ENCODE measurements at places on chromosomes 16 and 17.

GRCh38 chr17:74754832-74755231, 6.4 kb downstream of the NHERF1 start:
- DNase-seq = no peak

DNA sequence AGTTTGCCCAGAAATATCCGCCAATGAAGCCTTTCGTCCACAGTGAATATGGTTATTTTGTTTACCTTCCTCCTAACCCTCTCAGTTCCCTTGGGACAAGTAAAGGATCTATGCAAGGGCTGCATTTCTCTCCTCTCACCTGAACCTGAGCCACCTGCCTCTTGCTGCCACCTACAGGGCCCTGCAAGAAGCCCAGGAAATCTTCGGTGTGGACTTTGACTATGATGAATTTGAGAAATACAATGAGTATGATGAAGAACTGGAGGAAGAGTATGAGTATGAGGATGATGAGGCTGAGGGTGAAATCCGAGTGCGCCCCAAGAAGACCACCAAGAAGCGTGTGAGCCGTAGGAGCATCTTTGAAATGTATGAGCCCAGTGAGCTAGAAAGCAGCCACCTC, 14.0 kb downstream of the SUPT6H start:
- DNase-seq = no peak

- no peak for DNase-seq
These were observed 58.2 kb downstream of the TK2 start for GRCh38 chr16:66491716-66492064.

DNA sequence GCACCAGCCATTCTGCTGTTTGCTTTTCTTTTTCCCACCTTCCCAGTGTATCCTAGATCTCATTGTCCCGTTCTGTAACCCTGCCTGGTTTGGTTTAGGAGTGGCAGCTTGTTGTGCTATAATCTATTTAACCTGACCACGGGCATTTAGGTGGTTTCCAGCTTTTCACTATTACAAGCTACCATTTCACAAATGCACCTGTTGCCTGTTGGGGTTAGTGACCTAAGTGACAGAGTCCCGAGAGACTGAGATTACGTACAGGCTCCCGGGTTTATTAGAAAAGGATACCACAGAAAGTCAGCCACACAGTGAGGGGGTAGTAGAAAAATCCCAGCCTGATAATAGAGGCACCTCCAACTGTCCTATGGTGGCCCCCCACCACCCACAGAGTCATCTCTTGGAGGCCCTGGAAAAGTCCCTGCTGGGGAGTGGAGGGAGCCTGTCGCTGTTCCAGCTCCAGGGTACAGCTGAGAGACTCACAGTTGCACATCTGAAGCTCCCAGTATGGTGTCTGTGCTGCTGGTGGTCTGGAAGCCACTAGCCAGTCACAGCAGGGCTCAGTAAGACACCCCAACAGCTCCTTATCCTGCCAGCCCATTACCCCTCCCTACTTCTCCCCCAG, 21.2 kb downstream of the CLEC16A start:
- peak; percentile 38 for DNase-seq

- no peak for DNase-seq
These were observed 11.5 kb upstream of the TBX4 start for GRCh38 chr17:61440697-61441096.

GRCh38 chr17:40496170-40496569, 5.3 kb downstream of the TNS4 start:
- DNase-seq = no peak

DNA sequence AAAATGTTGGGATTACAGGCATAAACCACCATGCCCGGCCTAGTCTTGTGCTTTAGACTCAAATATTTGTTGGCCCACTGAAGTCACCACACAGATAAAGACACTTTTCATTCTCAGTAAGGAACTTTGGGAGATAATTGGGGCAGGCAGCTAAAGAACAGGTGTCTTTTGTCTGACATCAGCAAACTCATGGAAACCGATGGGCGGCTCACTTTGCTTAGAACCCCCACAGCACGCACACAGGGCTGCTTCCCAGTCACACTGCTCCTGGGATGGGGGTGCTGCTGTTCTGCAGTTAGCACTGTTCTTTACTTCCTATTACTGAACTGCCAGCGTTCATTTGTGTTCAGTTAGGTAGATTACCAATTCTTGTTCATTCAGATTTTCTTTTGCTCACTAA, 18.0 kb upstream of the BRCA1 start:
- DNase-seq = no peak

DNA sequence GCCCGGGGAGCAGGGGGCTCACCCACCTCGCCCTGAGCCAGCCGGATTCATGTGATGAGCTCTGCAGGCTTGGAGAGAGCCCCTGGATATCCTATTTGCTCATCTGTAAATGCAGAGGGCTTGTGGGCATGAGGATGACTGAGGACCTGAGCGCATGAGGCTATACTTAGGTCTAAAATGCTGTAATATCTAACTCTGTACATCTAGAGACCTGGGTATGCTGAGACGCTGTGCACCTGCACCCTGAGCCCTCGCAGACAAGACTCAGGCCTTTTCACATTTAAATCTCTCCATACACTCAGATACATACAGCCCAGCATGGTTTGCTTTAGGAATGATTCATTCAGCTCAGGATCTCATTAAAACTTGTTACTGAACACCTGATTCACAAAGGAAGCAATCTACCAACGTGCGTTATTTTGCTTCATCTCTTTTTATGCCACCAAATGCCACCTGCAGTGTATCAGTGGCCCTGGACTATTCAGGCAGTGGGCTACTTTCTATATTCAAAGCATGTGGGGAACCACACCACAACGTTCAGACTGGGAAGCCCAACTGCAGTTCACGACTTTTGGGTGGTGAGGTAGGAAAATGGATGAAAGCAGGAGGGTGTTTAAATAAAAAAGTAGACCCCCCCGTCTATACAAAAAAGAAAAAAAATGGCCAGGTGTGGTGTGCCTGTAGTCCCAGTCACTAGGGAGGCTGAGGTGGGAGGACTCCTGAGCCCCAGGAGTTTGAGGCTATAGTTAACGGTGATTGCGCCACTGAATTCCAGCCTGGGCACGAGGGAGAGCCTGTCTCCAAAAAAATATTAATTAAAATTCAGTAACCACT, 12.0 kb downstream of the USP7 start:
- no peak for DNase-seq

- DNase-seq = no peak
These were observed 10.7 kb downstream of the EPOP start for GRCh38 chr17:38663964-38664644.

DNA sequence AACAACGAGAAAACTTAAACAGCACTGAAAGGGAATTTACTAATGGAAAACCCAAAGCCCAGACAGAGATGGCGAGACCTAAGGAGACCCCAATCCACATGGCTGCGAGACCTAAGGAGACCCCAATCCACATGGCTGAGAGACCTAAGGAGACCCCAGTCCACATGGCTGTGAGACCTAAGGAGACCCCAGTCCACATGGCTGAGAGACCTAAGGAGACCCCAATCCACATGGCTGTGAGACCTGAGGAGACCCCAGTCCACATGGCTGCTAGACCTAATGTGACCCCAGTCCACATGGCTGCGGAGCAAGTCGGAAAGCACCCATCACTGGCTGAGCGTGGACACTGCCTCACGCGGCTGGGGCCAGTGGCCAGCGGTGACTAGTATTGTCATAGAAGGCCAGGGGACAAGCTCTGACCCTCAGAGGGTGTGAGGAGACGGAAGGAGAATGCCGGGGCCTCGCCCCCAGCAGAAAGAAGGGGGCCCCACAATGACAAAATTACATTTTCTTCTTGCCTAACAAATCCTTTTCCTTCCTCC, 241.8 kb downstream of the C16orf95 start:
- no peak for DNase-seq

DNA sequence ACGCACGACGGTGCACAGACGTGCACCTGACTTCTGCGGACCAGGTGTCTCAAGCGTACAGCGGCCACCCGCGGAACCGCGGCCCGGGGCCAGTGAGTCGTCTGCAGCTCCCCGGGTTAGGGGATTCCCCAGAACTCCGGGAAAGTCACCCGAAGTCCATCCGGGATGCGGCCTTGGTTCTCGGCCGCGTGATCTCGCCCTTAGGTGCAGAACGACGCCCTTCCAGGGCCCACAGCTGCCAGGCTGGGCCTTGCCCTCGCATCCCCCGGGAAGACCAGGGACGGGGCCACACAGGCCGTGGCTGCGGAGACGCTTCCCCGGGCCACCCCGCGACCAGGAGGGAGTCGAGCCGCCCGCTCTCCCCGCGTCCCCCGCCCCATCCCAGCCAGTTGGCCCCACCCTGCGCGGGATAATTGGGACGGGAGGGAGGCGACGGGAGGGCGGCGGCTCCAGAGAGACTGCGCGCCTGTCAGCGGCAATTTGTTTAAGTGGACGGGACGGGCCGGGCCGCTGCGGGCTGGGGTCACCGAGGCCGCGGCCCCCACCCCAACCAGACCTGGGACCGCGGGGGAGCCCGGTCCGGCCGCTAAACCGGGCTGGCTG, 3.6 kb upstream of the TBX2 start:
- no peak for DNase-seq

DNA sequence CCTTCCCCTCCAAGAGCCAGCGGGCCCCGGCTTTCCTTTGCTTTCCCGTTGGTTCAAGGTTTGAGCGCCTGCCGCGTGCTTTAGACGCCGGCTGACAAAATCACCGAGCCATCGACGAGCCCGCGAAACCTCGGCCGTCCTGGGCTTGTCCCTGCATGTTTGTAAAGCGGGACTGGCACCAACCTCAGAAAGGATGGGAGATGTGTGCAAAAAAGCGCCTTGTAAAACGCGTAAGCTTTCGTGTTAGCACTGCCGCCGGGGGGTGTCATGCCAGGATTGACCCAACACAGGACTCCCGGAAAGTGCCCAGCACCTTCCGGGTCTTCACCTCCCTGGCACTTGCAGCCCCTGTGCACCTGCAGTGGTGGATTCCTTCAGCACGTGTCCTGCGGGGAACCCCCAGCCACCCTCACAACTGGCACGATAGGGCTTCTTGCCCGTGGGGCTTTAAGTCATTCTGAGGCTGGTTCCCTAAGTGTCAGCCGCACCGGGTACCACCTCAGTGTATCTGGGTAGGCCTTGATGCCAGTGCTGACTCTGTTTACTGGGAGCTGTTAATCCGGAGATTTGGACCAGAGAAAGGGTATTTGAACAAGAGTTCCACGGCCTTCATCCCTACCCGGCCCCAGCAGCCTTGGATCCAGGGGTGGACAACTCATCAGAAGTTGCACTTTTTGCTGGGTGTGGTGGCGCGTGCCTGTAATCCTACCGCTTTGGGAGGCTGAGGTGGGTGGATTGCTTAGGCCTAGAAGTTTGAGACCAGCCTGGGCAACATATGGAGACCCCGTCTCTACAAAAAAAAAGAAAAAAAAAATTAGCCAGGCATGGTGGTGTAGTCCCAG, 817 bp downstream of the NDUFAF8 start:
- peak; percentile 39 for DNase-seq

- DNase-seq = no peak
These were observed 33.7 kb upstream of the PVALEF start for GRCh38 chr17:81131486-81132196.

GRCh38 chr17:19911033-19911432, 43.3 kb upstream of the ULK2 start:
- DNase-seq = no peak

DNA sequence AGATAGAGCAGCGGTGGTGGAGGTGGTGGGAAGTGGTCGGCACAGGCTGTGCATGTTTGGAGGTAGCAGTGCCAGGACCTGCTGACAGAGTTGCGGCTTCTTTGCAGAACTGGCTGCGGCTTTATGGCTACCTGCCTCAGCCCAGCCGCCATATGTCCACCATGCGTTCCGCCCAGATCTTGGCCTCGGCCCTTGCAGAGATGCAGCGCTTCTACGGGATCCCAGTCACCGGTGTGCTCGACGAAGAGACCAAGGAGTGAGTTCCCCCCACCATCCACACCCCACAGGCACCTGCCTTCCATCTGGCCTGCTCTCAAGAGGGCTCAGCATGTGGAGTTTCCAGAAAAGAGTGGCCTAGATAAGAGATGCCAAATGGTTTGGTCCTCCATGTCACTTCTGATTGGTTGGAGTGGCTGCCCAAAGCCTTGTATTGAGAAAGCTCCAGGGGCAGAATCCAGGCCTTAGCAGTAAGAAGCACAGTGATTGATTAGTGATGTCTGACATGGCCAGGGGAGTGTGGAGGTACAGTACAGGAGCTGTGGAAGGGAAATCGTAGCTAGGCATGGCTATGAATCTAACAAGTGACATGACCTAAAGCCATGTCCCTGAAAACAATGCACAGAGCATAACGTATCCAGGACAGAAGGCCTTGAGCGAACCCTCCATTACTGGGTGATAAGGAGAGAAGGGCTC, 12.0 kb downstream of the MMP15 start:
- DNase-seq = no peak

DNA sequence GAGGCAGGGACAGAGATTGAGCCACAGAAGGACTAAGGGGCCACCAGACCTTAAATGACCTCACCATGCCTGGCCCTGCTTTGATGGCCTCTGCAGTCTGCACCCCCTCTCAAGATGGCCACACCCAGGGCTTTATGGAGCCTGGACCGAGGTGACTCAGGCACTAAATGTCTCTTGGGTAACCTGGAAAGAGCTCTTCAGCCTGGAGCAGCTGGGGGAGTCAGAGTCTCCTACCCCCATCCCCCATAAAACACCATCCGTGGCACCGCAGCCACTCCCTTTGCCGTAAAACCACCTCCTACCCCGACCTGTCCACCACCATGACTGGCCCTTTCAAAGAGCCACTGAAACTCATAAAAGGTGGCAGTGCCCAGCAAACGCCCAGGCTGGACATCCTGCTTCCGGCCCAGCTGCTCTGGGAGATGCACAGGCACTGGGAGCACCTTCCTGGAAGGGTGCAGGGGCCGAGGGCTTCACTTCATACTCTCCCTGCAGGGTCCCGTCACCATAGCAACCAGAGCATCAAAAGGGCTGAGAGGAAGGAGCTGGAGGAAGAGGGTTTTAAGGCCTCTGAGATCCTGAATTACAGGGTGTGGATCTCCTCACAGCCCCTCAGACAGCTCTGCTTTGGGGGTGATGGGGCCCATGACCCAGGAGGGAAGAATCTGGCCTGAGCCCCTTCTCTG, 22.3 kb downstream of the FOXN1 start:
- DNase-seq = no peak

- no peak for DNase-seq
These were observed 219.0 kb downstream of the FTO start for GRCh38 chr16:53922807-53923571.

DNA sequence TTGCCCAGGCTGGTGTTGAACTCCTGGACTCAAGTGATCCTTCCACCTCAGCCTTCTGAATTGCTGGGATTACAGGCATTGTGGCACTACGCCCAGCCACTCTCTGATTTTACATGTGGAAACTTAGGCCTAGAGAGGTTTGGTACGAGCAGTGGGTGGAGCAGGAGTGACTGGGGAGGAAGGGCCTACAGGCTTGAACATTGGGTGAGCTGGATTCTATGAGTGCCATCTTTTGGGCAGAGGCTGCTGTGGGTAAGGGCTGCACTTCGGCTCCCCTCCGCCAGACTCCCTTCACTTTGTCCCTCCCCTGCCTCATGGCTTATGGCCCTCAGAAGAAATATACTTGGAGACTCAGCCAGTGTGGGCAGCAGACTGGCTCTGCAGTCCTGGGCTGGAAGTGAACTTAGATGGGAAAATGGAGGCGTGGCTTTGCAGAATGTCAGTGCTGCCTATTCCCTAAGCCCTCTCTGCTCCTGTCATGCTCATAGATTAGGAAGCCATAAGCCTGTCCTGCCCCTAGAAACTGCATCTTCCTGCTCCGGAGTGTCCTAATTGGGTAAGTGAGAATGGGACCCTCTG, 9.5 kb upstream of the MRC2 start:
- no peak for DNase-seq

Measured in stimulated activated CD8-positive, alpha-beta memory T cell treated with anti-CD3 and anti-CD28 coated beads, Interleukin-15, amount 100 ng/mL, for 48 hours (primary cell).